Naive thymus-derived CD8-positive, alpha-beta T cell (primary cell): ENCODE measurements at places on chromosomes 2 and 18.

GRCh38 chr2:1402064-1402463 is 11.2 kb upstream of the TPO start:
- no peak for DNase-seq

DNA sequence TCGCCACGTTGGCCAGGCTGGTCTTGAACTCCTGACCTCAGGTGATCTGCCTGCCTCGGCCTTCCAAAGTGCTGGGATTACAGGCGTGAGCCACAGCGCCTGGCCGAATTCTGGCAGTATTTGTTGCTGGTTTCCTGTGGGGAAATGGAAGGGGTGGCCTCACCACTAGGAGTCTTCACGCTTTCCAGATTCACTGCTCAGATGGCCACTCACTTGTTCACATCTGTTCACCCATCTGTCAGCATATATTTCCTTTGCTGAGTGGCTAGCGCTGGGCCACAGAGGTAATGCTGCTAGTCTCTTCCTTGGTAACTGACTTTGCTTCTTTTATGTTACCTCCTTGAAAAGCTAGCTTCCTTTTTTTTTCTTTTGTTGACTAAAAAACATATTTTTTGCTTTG is 27.2 kb downstream of the TMEM177 start:
- DNase-seq, result no peak

GRCh38 chr2:37746883-37747282 is 75.4 kb upstream of the CDC42EP3 start:
- no peak for DNase-seq

GRCh38 chr2:162011706-162012564 is 62.1 kb downstream of the DPP4 start:
- peak; percentile 62 for DNase-seq

DNA sequence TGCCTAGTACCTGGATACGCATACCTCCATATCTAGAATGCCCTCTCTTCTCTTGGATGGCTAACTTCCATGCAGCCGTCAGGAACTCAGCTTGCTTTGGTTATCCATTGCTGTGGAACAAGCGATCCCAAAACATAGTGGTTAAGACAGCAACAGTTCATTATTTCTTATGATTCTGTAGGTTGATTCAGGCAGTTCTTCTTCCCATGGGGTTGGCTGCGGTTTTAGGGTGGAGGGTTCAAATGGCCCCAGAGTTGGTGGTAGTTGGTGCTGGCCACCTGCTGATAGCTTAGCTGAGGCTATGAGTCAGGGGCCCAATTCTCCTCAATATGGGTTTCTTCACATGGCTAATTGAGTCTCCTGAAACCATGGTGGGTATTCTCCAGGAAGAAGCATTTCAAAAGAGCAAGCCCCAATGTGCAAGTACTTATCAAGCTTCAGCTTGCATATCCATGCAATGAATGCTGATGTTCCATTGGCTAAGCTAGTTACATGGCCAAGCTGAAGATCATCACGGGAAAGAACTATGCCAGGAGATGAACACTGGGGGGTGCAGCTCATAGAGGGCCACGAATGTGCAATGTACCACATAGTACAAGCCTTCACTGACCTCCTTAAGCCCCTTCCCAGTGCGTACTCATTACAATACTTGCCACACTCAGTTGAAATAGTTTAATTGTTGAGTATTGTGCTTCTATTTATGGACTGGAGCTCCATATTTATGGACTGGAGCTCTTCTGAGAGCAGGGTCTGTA is 10.0 kb upstream of the RHOB start:
- no peak for DNase-seq
